ENCODE measurements at places on chromosomes 7 and 10.

DNA sequence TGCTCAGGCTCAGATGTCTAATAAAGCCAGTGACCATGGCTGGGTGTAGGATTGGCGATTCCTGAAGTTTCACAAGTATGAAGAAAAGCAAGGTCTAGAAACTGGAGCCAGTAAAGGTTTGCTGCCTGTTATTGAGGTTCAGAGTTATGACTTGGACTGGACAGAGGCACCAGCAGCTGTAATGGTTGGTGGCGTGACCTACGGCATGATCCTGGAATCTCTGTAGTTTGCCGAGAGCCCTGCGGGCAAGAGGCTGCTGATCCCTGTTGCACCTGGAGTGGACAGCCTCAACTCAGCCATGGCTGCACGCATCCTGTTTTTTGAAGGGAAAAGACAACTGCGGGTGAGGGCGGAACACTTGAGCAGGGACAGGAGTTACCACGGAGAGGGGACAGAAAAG is 22.4 kb upstream of the SNX13 start:
- no peak for DNase-seq

DNA sequence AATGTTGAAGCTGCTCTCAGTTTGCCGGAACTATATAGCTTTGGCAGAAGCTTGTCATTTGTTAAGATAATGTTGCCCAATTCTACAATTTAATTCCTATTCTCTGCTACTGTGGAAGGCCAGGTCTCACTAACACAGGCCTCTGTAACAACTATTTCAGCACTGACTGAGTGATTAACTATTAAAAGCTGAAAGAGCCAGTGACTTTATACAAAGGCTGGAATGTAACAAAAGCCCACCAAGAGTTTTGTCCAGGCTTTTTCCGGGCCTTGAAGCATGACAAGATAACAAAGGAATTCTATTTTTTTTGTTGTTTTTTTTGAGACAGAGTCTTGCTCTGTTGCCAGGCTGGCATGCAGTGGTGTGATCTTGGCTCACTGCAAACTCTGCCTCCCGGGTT is 795.6 kb downstream of the PHTF2 start:
- no peak for DNase-seq

- no peak for DNase-seq
Observed at GRCh38 chr10:68628576-68629127, 68.5 kb downstream of the TET1 start.

DNA sequence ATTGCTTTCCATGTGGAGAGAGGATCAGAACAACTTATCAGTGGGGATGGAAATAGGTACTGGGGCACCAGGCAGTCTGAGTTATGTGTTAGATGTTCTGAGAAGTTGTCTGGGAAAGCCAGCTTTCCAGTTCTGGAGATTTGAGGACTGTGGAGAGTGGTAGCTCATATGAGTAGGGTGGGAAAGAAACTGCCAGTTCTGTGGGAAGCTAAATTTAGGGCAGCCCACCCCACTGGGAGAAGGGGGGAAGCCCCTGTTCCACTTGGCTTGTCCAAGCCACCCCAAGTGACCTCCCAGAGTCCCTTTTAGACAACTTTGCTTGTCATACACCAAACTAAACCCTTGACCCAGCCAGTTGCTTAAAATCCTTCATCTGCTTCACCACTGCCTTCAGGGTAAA is 189.5 kb downstream of the REEP3 start:
- DNase-seq: no peak

DNA sequence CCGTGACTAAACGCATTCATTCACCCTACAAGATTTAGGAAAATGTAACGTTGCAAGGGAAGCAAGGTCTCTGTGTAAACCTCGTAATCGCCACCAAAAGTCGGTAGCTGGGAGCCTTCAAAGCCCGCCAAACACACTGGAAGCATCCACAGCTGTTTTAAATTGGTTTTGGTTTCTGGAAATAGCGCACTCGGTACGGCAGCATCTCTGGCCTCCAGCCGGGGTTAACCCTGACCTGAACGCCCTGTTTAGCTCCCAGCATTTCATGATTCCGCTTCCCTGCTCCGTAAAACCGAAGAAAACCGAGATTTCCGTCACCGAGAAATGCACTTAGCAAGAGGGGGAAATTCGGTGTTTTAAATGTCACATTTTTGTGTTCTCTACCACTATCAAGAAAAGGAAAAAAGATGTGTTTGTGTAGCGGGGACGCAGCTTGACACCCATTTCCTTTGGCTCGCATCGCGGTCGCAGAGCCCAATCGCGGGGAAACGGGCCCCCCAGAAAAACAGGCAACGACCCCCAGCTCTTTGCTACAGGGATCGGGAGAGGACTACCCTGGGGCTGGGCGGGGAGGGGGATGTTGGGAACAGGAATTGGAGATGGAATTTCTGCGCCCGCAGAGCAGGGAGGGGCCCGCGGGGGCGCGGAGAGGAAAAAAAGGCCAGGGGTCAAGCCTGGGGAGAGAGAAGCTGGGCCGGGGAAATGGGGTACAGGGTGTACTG is 646 bp downstream of the SGCE start:
- DNase-seq: peak; percentile 17

DNA sequence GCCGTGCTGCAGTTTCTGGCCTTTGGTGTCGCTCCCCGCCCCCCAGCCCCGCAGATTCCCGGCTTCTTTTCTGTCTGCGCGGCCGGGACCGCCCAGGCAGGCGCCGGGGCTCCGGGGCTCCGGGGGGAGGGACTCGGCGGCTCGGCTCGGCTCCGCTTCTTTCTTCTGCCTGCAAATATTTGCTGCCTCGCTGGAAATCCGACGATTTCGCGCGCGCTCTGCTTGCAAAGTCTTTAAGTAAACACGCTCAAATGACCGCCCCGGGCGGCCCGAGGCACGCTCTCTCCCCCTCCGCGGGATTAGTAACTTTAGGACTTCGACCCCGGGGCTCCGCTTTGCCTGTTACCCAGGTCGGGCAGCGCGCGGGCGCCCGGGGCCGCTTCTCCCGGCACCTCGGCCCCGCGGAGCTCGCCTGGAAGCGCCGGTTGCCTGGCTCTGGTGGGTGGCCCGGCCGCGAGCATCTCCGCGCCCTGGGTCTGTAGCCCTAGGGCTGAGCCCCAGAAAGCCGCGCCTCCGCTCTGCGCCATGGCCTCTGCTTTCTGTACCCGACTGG is 3.9 kb upstream of the GATA3 start:
- DNase-seq: no peak

- no peak for DNase-seq
Observed at GRCh38 chr10:34408956-34409355, 406.1 kb downstream of the PARD3 start.

GRCh38 chr10:132319853-132320653 is 11.9 kb upstream of the LRRC27 start:
- DNase-seq: peak; percentile 16

GRCh38 chr10:68423522-68423921 is 16.4 kb upstream of the RUFY2 start:
- no peak for DNase-seq

DNA sequence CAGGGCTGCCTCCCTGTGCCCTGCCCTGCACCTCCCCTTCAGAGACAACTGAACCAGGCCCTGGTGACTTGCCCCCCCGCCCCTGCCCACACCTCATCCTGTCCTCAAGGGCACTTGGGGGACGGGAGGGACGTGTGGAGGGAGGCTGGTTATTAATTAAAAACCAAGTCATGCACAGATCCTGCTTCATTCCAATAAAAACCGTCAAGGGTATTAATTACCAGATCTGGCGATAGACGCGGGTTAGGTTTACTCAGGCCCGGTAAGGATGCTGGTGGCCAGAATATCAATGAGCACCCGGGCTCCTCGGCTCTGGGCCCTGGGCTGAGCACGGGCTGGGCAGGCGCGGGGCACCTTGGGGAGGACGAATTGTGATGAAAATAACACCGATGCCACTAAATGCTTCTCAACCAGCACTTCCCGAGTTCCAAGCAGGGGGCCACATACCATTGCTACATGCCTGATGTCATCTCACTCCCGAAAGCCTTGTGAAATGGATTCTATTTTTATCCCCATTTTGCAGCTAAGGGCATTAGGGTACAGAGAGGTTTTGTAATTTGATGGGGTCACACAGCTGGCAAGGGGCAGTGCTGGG is 24.5 kb upstream of the GTF2IRD1 start:
- no peak for DNase-seq

- no peak for DNase-seq
Observed at GRCh38 chr10:21649454-21649872, 115.4 kb downstream of the MLLT10 start.

- no peak for DNase-seq
Observed at GRCh38 chr10:114389426-114389825, 14.9 kb downstream of the AFAP1L2 start.

DNA sequence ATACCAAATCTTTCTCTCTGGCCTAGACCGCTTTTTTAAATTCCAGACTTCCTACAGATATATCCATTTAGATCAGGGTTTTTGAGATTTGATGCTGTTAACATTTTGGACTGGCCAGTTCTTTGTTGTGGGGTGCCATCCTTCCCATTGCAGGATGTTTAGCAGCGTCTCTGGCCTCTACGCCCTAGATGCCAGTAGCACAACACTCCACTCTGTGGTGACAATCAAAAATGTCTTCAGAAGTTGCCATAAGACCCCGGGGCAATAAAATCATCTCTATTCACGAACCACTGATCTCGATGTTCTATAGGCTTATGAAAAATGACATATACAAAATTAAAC is 46.3 kb downstream of the HDAC9 start:
- no peak for DNase-seq

GRCh38 chr10:2920168-2920567 is 147.2 kb upstream of the PFKP start:
- DNase-seq: no peak

DNA sequence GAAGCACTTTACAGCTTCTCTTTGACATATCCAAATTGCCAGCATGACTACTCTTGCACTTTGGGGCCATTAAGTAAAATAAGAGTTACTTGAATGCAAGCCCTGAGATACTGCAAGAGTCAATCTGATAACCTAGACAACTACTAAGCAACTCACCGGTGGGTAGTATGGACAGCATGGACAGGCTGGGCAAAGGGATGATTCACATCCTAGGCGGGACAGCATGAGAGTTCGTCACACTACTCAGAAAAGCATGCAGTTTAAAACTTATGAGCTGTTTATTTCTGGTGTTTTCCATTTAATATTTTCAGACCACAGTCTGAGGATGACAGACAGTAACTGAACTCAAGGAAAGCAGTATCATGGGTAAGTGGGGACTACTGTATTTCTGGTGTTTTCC is 84.0 kb downstream of the ORC5 start:
- no peak for DNase-seq

DNA sequence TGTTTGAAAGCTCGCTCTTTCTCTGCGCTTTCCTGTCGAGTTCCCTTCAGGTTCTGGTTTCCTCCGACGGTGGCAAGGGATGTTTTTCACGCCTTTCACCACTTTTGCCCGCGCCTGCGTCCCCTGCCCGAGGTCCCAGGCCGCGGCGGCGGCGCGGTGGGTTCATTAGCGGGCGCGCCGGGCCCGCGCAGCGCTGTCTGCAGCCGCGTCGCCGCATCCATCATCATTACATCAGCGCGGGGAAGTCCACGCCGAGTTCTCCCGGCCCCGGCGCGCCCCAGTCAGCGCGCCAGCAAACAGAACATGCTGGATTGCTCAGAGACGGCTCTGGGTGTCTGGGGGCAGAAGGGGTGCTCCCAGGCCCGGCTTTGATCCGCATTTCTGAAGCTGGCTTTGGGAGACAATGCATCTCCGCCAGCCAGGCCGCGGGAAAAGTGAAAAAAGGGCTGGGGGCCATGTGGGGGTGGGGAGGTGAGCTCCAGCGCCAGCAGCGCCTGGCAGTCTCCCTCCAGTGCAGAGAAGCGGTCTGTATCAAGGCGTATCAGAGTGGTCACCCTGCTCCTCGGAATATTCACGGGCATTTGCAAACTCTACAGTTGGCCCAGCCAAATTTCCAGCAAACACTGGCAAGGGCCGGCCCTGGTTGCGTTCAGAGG is 8.9 kb downstream of the GLI3 start:
- no peak for DNase-seq

GRCh38 chr10:71873582-71874211 is 22.6 kb upstream of the PSAP start:
- no peak for DNase-seq

DNA sequence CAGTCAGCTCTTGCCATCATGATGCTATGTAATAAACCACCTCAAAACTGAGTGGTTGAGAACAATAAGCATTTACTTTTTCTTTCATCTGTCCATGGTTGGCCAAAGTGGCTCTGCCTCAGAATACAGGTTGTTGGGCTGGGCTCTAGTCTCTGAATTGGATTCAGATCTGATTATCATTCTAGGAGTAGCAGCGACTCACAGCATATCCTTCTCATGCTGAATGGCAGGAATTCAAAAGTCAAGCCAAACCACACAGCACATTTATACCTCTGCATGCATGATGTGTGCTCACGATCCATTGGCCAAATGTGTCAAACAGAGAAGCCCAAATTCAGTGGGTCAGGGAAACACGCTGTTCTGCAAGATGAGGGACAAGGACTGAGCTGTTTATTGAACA is 13.6 kb upstream of the GALNT11 start:
- peak; percentile 30 for DNase-seq

DNA sequence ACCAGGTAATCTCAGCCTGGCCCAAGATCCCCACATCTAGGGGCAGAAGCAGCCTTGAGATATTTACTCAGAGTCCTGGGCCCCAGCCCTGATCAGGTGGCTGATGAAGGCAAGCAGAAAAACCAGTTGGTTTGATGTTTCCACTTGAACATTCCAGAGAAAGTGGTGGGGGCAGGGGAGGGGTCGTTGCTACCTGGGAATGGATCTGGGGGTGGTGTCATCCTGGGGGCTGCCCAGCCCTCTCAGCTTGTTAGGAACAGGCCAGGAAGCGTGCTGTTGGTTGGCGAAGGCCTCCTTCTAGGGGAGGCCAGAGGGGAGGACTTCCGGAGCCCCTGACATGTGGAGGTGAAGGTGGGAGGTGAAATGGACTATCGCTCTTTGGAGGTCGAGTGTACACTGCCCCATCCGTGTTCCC is 3.7 kb upstream of the ABHD11 start:
- DNase-seq: peak; percentile 94

DNA sequence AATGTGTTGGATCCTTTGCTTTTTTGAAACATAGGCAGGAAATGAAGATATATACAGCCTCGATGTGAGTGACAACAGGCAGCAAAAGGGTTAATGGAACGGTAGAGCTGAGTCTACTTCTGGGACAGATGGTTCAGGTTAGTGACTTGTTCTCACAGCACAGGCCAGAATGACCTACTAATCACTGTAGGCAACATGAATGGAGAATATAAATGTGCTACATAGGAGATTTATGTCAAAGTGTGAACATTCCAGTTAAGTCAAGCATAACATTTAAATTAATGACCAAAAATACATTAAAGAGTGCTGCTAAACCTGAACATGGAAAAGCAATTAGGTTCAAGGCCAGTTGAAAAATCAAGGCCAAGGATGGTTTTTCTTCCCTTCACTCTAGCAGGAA is 235.2 kb downstream of the POU6F2 start:
- no peak for DNase-seq

DNA sequence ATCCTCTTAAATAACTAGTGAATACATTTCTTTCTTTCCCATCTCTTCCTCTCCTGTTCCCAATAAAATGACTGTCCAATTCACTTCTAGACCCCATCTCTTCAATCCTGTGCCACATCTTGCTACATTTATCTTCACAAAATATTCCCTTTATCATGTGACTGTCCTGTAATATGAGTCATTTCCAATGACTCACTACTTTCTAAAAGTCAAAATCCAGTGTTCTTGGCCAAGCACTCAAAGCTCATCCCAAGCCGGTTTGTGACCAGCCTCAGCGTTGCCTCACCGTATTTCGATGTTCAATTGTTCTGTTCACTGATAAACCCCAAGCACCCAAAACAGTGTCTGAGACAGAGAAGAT is 104.7 kb downstream of the PARD3 start:
- no peak for DNase-seq

- peak; percentile 54 for DNase-seq
Observed at GRCh38 chr7:29254591-29254990, 60.0 kb downstream of the CHN2 start.
